Stomach (tissue), 19 donors: ENCODE measurements at places on chromosomes 5 and 9. TPM values are rescaled to one million over a fixed set of nuclear protein-coding genes. Genes with fewer than 3 reads are reported as not detected.
A peak's percentile ranks its signal among the peaks of the same experiment; 100 is the strongest.

GRCh38 chr9:23825700-23826099 lies 340 bp downstream of the ELAVL2 start:
- no peak overlapping the region for H3K27ac ChIP-seq
- peaks cover 14% of the 10 kb centered on the region for H3K4me1 ChIP-seq
- DNase-seq = no peak
- H3K4me3 ChIP-seq = peak overlapping the region; percentile 26

- DNase-seq = no peak
- H3K27me3 ChIP-seq = no peaks in the 10 kb centered on the region
- H3K4me1 ChIP-seq = no peaks in the 10 kb centered on the region
- no peak overlapping the region for H3K27ac ChIP-seq
- no peak overlapping the region for H3K4me3 ChIP-seq
Observed at GRCh38 chr9:37729499-37729898, 24.1 kb upstream of the TRMT10B start.

DNA sequence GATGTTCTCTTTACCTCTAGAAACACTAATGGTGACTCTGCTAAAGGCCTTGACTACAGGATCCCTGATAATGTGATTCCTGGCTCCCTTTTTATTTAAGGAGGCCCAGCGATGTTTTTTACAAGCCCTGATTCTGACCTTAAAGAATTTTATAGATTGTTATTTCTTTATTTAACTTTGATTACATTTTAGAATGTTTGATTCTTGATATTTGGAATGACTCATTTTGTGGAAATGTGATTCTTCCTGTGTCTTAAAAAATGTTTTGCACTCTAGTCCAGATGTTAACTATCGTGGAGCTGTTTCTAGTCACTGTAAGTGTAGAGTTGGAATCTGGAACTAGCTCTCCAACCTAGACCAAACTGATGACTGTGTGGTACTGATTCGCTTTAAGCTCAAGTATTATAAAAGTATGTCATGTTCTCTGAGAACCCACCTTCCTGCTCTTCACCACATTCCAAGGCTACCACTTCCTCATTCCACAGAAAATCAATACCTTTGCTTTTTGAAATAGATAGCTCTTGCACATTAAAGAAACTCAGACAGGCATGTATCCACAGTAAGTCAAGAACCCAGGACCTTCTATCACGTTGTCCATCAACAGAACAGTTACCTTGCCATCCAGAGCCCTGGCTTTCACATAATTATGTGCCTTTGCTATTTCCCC lies 65.2 kb downstream of the JMY start:
- peaks cover 7% of the 10 kb centered on the region for H3K4me1 ChIP-seq
- H3K36me3 ChIP-seq = peaks cover 72% of the 10 kb centered on the region
- H3K4me3 ChIP-seq = no peak overlapping the region
- no peak overlapping the region for H3K27ac ChIP-seq

TRIP13 gene
- not detected for total RNA-seq

DNA sequence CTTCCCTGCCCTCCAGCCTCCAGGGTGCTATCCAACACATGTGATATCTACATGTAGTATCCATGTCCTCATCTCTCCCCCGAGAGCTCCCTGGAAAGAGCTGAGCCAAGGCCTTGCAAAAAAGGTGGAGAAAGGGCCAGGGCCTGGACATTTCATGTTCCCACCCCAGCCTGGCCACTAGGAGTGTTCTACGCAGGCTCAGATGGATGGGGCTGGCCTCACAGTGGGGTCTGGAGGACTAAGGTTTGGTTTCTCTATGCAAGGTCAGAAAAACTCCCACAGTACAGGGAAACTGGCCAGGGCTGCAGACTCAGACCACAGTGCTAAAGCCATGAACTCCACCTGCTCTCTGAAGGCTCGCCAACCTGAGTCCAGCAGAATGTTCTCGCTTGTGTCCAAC lies 1.5 kb upstream of the CSF2 start:
- H3K27me3 ChIP-seq = no peaks in the 10 kb centered on the region
- peaks cover 25% of the 10 kb centered on the region for H3K4me1 ChIP-seq
- no peak for DNase-seq
- no peak overlapping the region for H3K27ac ChIP-seq
